ENCODE measurements at places on chromosomes 1 and 21. TPM values are rescaled to one million over a fixed set of nuclear protein-coding genes. Genes with fewer than 3 reads are reported as not detected.

GRCh38 chr1:209899948-209900347, 38.1 kb upstream of the SYT14 start:
- DNase-seq, result no peak

GRCh38 chr1:112904071-112904830, 51.7 kb downstream of the SLC16A1 start:
- no peak for DNase-seq

- DNase-seq, result no peak
These were observed 10.4 kb downstream of the TRABD2B start for GRCh38 chr1:47986761-47987200.

- no peak for DNase-seq
These were observed 15.9 kb downstream of the PSEN2 start for GRCh38 chr1:226886122-226886901.

DNA sequence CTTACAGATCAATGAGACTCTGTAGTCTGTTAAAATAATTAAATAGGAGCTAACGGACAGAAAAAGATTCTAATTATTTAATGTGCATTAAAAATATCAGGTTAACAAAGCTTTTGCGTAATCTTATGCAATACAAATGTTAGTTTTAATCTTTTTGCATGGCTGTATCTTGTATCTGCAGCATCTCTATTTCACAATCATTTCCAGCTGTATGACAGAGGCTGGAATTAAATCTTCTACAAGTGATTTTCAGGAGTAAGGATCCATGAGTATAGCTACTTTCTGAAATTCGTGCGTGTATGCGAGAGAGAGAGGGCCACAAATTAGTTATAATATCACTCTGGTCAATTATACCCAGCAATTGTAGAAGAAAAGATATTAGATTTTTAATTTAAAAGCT, 1446.8 kb downstream of the NCAM2 start:
- no peak for DNase-seq

Gene PADI1
- total RNA-seq, result not detected

GRCh38 chr1:12215118-12215961, 14.5 kb upstream of the VPS13D start:
- DNase-seq, result no peak

Gene SELE
- total RNA-seq, result 29.1 TPM

Gene SUSD4
- 0.24 TPM for total RNA-seq

DNA sequence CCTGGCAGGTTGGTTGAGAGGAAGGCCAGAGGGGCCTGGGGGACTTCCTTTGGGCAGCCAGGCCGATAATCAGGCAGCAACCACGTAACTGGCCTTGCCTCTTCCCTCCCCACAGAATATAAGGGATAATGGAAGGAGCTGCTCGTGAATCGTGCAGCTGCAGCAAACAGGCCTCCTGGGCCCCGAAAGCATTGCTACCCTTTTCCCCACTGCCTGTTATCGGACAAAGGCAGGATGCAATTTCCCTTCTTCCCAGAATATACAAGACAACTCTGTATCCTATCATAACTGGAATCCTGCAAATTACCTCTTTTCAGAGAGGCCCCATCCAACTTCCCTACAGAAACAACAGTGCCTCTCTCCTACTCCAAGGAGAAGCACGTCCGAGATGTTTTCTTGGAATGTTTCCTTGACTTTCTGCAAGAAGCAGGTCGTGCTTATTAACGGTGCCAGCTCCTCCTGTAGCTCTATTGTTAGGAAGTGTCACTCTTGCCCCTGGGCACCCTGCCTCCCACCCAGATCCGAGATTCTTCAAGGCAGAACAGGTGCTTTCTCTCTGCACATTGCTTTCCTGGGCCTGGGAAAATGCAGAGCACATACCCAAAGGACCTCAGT, 106.0 kb upstream of the TIAM1 start:
- no peak for DNase-seq

DNA sequence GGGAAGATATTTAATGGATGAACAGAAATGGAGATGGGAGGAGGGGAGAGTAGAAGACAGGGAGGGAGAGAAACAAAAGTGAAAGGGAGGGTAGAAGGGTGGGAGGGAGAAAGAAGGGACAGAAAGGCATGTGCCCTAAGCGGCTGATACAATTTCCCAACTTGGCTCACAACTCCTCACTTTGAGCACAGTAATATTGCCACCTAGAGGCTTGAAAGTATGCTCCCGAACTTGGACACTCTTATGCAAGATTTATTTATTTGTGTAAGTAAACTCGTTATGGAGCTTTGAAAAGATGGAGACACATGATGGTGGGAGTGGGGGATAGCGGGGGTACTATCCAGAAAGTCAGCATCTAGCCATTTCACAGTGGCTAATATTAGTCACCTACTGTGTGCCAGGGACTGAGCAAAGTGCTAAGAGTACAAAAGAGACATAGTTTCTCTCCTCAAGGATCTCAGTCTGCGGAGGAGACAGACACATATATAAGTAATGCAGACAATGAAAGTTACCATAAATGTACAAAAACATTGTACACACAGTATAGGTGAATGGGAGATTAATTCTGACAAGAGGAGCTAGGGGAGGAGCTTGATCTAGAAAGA, 189.7 kb downstream of the SEC16B start:
- no peak for DNase-seq

DNA sequence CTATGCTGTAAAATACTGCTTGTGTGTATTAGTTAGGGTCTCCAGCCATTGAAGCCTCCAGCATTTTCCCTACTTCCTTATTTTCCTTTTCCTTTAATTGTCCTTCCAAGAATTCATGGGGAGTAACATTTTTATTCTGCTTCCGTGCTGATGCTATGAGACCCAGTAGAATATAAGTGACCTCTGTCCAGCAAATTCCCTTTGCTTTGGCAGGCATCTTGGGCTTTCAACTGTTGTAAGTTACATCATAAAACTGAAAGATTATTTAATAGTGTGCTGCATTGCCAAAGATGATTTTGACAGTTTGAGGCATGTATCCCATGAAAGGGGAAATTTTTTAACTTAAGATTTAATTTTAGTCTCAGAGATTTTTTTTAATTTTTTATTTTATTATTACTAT, 48.1 kb upstream of the B3GALT2 start:
- no peak for DNase-seq

DNA sequence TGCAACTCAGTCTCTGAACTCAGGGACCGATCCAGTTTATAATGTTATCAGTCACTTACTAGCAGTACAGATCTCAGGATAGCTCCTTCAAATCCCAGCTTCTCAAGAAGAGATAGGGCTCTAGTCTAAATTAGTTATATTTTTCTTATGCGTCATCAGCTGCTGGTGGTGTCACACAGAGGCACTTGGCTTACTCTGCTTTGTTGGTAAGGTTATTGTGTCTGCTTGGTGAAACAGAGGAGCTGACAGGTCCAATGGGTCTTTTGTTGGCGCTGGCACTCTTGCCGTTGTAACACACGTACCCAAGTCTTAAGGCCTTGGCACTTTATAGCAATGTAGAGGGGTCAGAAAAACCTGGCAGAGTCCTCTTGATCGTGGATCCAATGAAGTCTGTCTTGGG, 12.2 kb downstream of the TOR1AIP2 start:
- no peak for DNase-seq

- DNase-seq, result no peak
These were observed 1.6 kb downstream of the HSPB7 start for GRCh38 chr1:16015960-16016901.

DNA sequence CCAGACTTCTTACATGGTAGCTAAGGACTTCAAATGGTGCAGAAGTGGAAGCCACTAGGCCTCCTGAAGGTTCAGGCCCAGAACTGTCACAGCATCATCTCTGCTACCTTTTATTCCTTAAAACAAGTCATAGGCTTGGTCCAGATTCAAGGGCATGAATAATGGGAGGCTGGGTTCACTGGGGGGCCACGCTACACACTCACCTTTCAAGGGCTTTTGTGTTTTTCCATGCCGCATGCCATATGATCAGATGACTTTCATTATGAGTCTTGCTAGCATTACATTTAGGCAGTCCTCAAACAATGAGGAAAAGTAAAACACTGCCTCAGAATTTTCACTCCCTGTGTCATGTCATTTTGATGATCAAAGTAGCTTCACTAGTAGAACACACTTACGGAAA, 83.4 kb downstream of the VPS26C start:
- no peak for DNase-seq

Gene GIPC2
- total RNA-seq, result 3.0 TPM

GRCh38 chr1:44460107-44460882, 55.2 kb downstream of the RNF220 start:
- no peak for DNase-seq

Gene NPPB
- total RNA-seq, result not detected

DNA sequence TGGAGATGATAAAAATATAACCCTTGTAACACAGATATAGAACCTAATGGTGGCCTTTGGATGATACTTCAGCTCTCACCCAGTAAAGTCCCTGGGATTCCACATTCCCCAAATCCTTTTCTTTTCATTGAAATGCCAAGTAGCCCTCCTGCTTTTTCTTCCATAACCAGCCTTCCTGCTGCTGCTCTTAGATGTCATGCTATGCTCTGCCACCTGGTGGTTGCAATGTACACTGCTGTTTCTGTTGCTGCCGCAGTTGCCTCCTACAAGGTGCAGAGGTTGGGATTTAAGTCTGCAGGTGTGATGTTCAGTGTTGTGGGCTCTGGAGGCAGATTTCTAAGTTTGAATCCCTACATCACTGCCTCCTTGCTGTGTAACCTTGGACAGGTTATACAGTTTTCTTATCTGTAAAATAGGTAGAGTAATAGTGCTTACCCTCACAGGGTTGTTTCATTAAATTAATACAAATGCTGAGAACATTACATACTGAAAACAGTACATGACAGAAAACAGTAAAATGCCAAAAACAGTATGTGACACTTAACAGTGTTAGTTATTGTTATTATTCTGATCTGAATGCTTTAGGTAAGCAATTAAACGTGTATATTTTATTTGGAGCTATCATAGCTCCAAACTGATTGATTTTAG, 64.3 kb downstream of the CAMSAP2 start:
- peak; percentile 78 for DNase-seq

DNA sequence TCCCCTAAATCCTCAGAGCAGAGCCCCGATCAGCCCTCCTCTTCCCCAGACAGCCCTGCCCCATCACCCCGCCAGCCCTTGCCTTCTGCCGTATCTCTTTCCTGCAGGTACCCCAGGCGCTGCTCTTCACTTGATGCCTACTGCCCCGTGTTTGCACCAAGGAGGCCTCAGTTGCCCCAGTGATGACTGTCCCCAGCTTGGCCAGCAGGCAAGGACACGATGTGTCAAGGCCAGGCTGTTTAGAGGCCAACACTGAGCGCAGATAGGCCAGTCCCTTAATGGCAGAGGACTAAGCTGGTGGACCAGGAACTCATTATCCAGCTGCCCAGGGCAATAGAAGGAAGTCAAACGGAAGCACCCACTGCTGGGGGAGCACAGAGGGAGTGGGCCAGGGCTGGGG, 68.4 kb downstream of the CAMK2N1 start:
- no peak for DNase-seq

DNA sequence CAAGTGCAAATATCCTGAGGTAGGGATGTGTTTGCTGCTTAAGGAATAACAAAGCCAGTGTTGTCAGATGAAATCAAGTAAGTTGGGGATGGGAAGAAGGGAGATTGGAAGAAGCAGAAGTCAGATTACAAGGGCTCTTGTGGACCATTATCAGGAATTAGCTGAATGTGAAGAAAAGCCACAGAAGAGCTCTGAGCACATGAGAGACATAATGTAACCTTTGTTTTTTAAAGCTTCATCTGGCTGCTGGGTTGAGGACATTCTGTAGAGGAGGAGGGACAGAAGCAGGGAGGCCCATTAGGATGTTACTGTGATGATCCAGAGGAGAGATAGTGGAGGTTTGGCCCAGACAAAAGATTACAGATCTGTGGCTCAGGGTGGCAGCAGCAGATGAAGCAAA, 111.7 kb downstream of the DUSP10 start:
- DNase-seq, result no peak

DNA sequence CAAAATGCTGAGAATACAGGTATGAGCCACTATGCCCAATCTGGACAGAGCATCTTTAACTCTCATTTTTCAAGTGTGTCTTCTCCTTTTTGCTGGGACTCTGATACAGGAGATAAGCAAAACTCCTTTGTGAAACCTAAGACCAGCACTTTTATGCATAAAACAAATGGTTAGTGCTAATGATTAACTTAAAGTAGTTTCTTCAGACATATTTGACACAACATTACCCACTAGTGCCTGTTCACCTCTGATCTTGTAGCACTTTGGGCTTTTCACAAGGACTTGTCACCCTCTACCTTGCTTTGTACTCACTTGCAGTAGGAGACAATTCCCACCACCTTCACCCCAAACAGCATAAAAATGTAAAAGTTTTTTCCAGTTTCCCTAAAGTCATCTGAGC, 216.3 kb downstream of the RGS7 start:
- no peak for DNase-seq

Gene FLG2
- not detected for total RNA-seq

DNA sequence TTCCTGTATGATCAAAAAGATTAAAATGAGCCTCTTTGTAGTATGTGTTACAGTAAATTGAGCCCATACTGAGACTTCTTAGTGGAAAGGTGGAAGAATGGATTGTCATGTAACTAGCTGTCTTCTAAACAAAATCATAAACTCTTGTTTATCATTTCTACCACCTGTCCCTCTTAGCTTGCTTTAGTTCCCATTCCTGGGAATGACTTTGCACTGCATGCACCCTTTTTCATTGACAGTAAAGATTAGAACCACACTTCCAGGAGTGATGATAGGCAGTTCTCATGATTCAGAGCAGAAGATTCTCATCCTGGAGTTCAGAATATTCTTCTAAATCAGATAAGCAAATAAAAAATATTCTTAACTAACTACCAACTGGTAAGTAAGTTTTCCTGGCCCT, 28.0 kb downstream of the DENND2D start:
- DNase-seq, result no peak

GRCh38 chr1:108643492-108644335, 17.2 kb downstream of the HENMT1 start:
- DNase-seq, result no peak

GRCh38 chr1:8349961-8350360, 32.0 kb downstream of the SLC45A1 start:
- DNase-seq, result no peak

Gene CD1E
- not detected for total RNA-seq

Gene ZMPSTE24
- 38.3 TPM for total RNA-seq

Gene S100A3
- total RNA-seq, result 3.2 TPM

GRCh38 chr1:200082329-200082728, 54.8 kb downstream of the NR5A2 start:
- no peak for DNase-seq

- DNase-seq, result no peak
These were observed 14.0 kb downstream of the CAMK1G start for GRCh38 chr1:209597499-209597898.

Gene SERTAD4
- total RNA-seq, result 2.7 TPM

DNA sequence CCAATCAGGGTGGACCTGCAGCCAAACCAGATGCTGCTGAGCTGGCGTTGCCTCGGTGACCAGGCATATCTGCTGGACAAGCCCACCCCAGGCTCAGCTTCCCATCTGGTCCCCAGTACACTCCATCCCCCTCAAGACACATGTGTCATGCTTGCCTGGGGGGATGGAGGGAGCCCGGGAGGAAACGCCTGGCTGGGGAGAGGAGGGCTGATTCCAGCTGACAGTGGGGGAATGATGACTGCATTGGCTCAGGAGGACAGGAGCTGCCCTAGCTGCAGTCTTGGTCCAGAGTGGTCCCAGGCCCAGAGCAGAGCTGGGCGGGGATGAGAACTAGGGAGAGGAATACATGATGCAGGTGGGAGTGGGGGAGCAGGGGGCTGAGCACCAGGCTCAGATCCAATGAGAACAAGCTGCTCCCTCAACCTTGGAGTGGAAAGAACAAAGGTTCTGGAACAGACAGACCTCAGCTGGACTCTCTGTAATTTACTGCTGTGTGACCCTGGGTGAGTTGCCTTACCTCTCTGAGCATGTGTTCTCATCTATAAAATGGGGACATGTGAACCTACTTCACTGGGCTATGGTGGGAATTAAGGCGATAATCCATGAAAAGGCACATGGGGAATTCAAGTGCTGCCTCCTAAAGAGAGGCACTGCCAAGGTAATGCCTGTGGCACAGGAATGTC, 23.1 kb upstream of the ECE1 start:
- DNase-seq, result no peak
